ENCODE measurements at places on chromosomes 5 and 9.

GRCh38 chr5:107878661-107879060 is 207.9 kb upstream of the EFNA5 start:
- no peak for DNase-seq

DNA sequence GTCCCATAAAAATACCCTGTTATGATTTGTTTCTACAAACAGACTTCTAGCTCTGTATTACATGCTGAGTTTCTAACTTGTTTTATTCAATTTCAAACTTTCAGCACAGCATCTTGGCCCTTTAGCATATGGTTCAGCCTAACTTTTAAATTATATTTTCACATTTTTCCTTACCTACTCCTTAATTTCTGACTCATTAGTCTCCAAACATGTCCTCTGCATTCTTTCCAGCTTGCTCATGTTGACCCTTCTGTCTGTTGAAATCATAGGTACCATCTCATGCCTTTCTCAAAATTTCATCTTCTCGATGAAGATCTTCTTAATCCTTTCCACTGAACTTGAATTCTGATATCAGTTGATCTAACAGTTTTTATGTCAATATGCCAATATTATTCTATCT is 200.9 kb upstream of the RIOK2 start:
- DNase-seq, result no peak

DNA sequence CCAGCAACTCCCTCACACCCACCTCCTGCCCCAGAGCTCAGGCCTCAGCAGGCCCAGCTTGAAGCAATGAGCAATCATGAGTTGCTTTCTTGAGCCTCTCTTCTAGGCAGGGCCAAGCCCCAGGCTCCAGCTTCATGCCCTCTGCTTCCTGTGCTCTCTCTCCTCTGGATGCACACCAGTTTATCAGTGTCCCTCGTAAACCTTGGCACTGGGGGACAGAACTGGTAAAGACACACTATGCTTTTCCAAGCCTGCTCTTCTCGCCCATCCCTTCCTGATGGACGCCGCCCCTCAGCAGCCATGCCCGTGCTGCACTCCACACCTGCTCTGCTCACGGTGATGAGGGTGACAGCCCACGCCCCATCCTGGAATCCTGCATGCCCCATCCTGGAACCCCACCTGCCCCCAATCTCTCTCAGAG is 49.4 kb upstream of the ORM1 start:
- DNase-seq, result no peak

- no peak for DNase-seq
Measured at GRCh38 chr5:34749431-34749873, 89.5 kb upstream of the TTC23L start.

GRCh38 chr9:21904776-21905175 is 89.4 kb downstream of the CDKN2A start:
- no peak for DNase-seq

DNA sequence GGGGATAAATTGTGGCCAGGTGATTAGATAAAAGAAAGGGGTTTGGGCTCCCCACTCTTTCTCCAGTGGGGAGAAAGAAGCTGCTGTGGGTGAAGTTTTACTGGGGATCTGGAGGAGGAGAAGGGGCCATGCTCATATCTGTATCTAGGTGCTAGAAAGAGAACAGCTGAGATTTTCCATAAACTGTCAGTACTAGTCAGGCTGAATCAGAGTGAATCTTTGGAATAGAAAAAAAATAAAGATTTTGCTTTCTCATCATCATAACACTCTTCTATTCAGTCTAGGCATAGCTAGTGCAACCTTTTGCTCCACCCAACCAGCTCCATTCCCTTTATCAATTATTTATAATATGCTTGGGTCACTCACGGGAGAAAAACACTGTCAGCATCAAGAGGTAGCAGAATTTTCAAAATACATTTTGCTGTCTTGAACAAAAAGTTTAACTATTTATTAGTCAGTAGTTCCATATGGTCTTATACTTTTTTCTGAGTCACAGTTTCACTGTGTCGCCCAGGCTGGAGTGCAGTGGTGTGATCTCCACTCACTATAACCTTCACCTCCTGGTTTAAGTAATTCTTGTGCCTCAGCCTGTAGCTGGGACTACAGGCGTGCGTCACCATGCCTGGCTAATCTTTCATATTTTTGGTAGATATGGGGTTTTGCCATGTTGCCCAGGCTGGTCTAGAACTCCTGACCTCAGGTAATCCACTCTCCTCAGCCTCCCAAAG is 21.3 kb upstream of the ERMP1 start:
- DNase-seq, result no peak

DNA sequence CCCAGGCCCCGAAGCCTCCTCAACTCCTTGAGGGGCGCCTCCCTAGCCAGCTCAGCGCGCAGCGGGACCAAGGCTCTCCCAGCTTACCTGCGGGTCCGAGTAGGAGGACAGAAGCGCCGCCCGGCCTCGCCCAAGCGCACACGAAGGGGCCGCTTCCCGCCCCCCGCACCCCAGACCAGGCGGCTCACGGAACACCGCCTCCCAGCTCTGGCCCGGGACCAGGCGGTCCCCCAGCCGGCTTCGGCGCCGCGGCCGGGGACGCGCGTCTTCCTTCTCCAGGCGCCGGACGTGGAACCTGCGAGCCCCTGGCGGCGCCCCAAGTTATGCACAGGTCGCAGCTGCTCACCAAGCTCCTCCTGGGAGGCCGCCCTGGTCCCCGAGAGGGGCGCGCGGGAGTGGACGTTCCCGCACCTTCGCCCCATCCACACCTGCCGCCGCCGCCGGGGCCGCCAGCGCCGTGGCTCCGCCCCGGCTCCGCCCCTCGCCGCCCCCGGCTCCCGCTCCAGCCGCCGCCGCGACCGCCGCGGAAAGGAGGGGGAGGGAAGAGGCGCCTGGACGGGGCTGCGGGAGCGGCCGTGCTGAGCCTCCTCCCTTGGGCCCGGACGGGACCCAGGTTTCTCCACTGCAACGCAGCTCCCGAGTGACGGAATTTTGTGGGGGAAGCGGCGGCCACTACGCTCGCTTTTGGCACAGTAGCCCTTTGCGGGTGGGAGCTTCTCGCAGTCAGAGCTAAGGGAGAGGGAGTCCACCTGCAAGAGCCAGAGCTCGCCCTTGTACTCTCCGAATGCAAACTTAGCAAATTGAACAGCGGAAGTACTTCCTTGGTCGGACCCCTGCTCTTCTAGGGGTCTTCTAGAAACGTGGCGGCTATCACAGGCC is 77.5 kb upstream of the IFNE start:
- peak; percentile 16 for DNase-seq

DNA sequence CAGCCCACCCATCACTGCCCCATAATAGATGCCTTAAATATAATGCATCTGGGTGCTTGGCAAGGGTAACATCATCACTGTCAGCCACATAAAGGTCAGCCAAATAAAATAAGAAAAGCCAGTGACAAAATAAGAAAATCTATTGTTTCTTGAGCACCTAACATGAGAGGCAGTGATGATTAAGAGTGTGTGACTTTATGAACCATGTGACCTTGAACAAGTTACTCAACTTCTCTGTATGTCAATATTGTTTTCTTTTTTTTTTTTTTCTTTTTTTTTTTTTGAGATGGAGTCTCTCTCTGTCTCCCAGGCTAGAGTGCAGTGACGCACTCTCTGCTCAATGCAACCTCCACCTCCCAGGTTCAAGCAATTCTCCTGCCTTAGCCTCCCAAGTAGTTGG is 98.7 kb downstream of the CDK5RAP2 start:
- DNase-seq, result no peak

GRCh38 chr9:108568093-108568492 is 287.7 kb downstream of the ACTL7B start:
- DNase-seq, result no peak

DNA sequence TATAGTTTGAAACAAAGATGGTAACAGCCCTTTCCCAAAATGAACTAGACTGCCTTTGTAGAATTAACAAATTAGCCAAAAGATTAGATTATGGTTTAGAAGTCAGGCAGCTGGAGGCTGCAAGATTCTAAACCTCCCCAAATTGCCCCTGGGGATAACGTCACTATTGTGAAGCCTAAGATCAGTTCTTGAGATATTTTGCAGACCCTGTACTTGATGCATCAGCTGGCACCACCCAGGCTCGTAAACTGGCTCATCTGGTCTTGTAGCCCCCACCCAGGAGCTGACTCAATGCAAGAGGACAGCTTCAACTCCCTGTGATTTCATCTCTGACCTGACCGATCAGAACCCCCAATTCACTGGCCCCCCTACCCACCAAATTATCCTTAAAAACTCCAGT is 4.2 kb upstream of the SOWAHA start:
- no peak for DNase-seq

DNA sequence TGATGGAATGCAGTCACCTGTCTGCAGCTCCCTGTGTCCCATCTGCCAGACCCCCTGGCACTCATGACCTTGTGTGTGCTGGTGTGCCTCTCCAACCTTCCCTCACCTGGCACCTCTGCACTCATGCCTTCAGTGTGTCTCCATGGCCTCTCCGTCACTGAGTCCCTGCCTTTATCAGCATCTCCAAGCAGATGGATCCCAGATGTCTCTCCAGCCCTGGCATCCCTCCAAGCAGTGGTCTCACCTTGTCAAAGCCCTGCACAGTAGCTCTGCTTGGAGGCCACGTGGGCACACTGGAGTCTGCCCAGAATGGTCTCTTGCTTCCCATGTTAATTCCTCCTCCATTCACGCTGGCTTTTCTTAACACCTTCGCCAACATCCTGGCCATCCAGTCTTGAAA is 84.8 kb downstream of the DAP start:
- no peak for DNase-seq

DNA sequence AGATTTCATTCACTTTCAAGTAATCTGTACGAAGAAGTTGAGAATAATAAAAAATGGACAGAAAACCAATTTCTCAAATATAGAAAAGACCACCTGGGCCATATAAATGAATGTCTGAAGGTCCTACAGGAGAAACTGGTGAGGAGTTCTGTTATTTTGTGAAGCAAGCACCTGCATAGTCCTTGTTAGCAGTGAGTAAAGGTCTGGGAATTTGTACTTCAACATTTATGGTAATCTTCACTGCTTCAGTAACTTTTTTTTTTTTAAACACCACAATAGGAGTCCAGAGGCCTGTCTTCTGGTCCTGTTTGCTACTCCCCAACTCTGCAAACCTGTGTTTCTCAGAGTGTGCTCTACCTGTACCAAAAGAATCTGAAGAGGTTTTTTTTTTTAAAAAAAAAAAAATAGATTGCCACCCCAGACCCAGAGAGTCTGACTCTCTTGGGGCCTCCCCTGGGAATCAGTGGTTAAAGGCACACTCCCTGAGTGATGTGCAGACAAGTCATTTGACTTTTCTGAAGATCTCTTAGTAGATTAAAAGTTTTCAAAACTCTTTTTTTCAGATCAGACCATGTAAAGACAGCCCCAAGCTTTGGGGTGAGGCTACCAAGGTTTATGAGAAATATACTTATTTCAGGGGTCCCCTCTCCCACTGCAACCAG is 55.5 kb downstream of the FAM81B start:
- DNase-seq, result no peak

- no peak for DNase-seq
Measured at GRCh38 chr5:43236653-43237355, 44.8 kb downstream of the NIM1K start.

- DNase-seq, result no peak
Measured at GRCh38 chr5:78758169-78758839, 109.7 kb upstream of the LHFPL2 start.

DNA sequence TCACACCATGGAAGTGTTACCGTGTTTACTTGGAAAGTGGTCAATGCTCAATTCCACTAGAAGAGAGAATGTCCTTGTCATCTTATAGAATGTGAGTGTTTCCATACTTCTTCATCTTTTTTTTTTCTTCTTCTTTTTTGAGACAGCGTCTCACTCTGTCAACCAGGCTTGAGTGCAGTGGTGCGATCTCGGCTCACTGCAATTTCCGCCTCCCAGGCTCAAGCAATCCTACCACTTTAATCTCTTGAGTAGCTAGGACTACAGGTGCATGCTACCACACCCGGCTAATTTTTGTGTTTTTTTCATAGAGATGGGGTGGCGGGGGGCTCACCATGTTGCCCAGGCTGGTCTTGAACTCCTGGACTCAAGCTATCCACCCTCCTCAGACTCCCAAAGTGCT is 137.3 kb upstream of the PCA3 start:
- DNase-seq, result no peak

DNA sequence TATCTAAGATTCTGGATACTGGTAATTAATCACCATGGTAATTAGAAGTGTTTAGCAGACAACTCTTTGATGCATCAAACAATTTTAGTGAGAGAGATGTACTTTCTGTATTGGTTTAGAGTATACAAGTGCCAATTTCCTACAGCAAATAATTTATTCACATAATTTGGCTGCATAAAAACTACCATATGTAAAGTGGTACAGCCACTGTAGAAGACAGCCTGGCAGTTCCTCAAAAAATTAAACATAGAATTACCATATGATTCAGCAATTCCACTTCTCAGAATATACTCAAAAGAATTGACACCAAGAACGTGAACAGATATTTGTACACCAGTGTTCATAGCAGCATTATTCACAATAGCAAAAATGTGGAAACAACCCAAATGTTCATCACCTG is 36.2 kb downstream of the PHAX start:
- DNase-seq, result no peak

- DNase-seq, result no peak
Measured at GRCh38 chr5:122183098-122183787, 53.9 kb downstream of the ZNF474 start.

All from activated T-cell treated with anti-CD3 and anti-CD28 coated beads for 1 hour (primary cell).